ENCODE measurements at places on chromosomes 13 and 19.

DNA sequence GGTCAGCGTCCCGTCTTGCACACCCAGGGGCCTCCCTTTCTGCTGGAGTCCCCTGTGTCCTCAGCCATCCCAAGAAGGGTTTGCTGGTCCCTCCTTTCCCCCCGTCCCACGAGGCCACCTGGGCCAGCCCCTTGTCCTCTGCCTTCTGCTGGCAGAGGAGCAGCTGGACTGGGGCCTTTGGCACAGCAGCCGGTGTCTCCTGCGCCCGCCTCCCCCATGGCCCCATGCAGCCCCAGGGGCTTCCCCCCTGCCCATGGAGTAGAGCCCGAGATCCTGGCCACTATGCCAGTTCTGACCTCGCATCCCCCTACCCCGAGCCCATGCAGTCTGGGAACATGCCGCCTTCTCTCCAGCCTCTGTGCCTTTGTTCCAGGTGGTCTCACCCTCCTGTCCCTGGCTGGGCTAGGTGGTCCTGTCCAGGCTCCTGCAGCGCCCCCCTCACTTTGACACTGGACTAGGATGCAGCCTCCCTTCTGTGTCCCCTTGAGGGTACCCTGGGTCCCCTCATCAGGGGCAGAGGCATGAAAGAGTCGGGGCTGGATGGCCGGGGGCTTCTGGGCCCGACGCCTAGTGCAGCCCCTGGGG, 5.7 kb upstream of the GARIN5A start:
- no peak for DNase-seq

DNA sequence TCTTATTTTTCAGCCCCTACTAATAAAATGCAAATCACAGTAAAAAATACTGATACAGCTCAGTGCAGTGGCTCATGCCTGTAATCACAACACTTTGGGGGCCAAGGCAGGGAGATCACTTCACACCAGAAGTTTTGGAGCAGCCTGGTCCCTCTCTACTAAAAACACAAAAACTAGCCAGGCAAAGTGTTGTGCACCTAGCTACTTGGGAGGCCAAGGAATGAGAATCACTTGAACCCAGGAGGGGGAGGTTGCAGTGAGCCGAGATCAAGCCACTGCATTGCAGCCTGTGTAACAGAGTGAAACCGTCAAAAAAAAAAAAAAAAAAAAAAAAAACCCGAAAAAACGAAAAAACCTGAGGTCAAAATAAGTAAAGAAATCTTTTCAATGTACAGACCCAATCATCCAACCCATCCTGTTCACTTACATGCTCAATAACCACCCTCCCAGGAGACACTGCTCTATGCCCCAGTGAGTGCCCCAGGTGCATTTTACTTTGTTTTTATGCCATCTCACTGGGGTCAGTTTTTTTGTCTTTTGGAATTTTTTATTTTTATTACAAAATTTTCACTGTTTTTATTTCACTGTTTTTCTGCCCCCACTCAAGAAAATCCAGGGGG, 107.0 kb downstream of the ZNF486 start:
- DNase-seq, result no peak

GRCh38 chr19:5645409-5645808, 22.5 kb downstream of the SAFB start:
- DNase-seq, result no peak

DNA sequence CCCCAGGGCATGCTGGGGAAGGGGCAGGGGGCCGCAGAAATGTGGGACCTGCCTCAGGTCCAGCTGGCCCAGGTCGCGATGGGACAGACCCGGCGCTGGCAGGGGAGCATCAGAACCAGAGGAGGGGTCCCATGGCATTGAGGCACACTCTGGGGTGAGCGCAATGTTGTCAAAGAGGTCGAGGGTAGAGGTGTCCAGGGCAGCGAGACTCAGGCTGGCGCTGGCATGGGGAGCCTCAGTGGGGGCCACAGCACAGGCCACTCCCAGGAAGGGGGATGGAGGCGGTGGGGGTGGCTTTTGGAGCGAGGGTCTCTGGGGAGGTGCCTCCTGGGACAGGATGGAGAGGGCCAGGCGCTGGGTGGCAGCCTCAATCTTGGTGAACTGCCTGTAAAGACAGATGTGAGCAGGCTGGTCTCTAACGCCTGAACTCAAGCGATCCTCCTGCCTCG, 944 bp downstream of the C19orf85 start:
- DNase-seq, result no peak

Data from T-helper 2 cell (primary cell).